Daoy (cell line): ENCODE measurements at places on chromosomes 5 and 9. TPM values are rescaled to one million over a fixed set of nuclear protein-coding genes. Genes with fewer than 3 reads are reported as not detected.

DCAF12 gene
- 22.5 and 29.1 TPM in 2 replicates for total RNA-seq

ICE1 gene
- 20.3 and 24.4 TPM in 2 replicates for total RNA-seq

CARD9 gene
- 0.36 and 1.1 TPM in 2 replicates for total RNA-seq

ALDOB gene
- 1.4 TPM in 1 of 2 replicates, not detected in the other for total RNA-seq

OTP gene
- 0.36 TPM in 1 of 2 replicates, not detected in the other for total RNA-seq

EPB41L4A gene
- total RNA-seq = 3.4 and 7.9 TPM in 2 replicates

SPATA31D4 gene
- not detected in 2 replicates for total RNA-seq

PTTG1 gene
- 497 and 636 TPM in 2 replicates for total RNA-seq

HAVCR1 gene
- not detected in 2 replicates for total RNA-seq

FGF1 gene
- total RNA-seq = 0.33 and 0.63 TPM in 2 replicates

IRX4 gene
- 4.6 and 10.2 TPM in 2 replicates for total RNA-seq

CLIC3 gene
- total RNA-seq = 0.18 and 3.9 TPM in 2 replicates

SAPCD2 gene
- 69.8 and 86.6 TPM in 2 replicates for total RNA-seq

NR2F1 gene
- 7.3 and 10.0 TPM in 2 replicates for total RNA-seq

CER1 gene
- not detected in 2 replicates for total RNA-seq

PGM5 gene
- total RNA-seq = 0.57 TPM in 1 of 2 replicates, not detected in the other

SPATA31E1 gene
- not detected in 2 replicates for total RNA-seq

PCDHB16 gene
- total RNA-seq = 4.3 and 4.8 TPM in 2 replicates

HTR4 gene
- 0.18 TPM in 1 of 2 replicates, not detected in the other for total RNA-seq

SLCO6A1 gene
- total RNA-seq = 0.48 TPM in 1 of 2 replicates, not detected in the other

HMGCR gene
- 52.5 and 62.3 TPM in 2 replicates for total RNA-seq

NOL6 gene
- 69.0 and 74.6 TPM in 2 replicates for total RNA-seq

C9orf50 gene
- not detected in 2 replicates for total RNA-seq

SLC6A3 gene
- total RNA-seq = not detected in 2 replicates

ACTBL2 gene
- total RNA-seq = 7.1 and 8.7 TPM in 2 replicates

C9orf40 gene
- 19.5 and 20.1 TPM in 2 replicates for total RNA-seq

UBAC1 gene
- total RNA-seq = 63.1 and 66.3 TPM in 2 replicates

STOM gene
- 24.6 and 29.5 TPM in 2 replicates for total RNA-seq

ZNF483 gene
- total RNA-seq = 3.1 and 7.6 TPM in 2 replicates

BRINP1 gene
- total RNA-seq = not detected in 2 replicates
